Right forelimb (tissue), 1 donor: ENCODE measurements at places on chromosomes 2 and 18.

DNA sequence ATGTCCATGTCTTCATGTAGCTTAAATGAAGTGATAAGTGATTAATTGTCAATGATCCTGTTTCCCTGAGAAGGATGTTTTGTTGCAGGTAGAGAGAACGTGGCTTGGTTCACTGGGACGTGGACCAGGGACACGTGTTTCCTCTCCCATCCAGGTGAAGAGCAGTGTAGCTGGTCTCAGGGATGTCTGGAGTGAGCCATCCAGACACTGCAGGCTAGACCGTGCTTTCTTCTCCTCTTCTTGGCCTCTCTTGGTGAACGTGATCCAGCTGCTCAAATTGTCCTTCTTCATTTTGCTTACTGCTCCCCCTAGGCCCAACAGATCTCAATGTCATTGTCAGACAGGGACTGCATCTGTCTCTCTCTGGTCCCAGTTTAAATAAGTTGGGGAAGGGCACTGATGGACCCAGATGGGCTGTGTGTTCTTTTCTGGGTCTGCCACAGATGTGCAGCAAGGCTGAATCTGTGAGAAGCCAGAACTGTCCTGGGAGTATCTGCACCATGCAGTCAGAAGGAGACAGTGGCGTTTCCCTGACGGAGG is 263.8 kb downstream of the CYRIA start:
- DNase-seq: no peak

- DNase-seq: no peak
Measured at GRCh38 chr2:225296951-225297350, 102.6 kb upstream of the NYAP2 start.

- no peak for DNase-seq
Measured at GRCh38 chr2:42182654-42183308, 13.6 kb downstream of the EML4 start.

DNA sequence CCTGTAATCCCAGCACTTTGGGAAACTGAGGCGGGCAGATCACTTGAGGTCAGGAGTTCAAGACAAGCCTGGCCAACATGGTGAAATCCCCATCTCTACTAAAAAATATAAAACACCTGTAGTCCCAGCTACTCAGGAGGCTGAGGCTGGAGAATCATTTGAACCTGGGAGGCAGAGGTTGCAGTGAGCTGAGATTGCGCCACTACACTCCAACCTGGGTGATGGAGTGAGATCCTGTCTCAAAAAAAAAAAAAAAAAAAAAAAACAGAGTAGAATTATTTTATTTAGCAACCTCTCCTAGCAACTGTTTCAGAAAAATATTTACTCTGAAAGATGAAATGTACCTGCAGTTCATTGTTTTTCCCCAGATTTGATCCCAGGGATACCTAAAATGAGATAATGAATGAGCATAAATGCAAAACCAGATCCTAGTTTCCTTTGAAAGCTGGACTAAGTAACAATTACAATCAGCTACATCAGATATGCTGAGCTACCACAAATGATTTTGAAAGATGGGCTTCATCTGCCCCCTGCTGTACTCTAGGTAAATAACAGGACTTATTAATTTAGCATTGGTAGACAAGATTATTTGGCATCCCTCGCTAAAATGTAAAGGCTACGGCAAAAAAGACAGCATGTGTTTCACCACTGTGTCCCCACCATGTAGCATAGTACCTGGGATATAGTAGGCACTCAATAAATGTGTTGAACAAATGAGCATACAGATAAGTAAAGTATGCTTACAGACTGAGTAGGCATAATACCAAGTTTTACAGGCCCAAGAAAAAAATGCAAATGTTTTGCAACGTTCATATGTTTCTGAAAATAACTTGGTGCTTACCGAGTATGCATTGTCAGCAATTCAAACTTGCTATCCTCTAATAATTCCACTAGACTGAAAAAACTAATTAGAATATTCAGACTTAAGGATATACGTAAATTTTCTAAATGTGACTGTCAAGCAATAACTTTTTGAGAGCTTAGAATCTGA is 102.5 kb downstream of the ATL2 start:
- no peak for DNase-seq

GRCh38 chr2:241159116-241159515 is 8.8 kb downstream of the PPP1R7 start:
- DNase-seq: no peak

GRCh38 chr2:234980451-234981187 is 28.8 kb downstream of the SH3BP4 start:
- DNase-seq: no peak

DNA sequence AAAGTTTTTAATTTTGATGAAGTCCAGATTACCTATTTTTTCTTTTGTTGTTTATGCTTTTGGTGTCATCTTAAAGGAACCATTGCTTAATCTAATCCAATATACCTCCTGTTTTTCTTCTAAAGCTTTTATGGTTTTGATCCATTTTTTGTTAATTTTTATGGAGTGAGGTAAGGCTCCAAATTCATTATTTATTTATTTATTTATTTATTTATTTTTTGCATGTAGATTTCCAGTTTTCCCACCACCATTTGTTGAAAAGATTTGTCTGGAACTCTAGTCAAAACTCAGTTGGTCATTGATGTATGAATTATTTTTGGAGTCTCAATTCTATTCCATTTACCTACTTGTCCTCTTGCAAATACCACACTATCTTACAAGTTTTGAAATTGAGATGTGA is 99.4 kb upstream of the RBMS1 start:
- no peak for DNase-seq

GRCh38 chr2:190304404-190304803 is 15.2 kb downstream of the HIBCH start:
- no peak for DNase-seq

- no peak for DNase-seq
Measured at GRCh38 chr18:8461544-8461943, 147.7 kb upstream of the RAB12 start.

DNA sequence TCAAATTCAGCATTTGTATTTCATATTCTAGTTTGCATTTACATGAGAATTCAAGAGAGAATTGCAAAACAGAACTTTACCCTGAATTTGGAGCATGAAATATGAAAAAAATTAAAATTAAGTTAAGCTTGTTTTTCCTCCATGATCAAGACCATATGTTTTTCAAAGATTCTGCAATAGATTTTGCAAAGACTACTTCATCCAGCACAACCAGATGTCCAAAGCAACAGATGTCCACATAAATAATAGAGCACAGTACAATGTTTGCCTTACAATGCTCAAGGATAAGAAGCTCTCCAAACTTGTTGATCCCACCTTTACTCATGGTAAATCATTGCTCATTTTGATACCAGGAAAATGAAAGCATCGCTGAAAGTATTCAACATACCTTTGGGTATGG is 25.6 kb downstream of the FAP start:
- no peak for DNase-seq

GRCh38 chr2:173550143-173550542 is 195.5 kb downstream of the CDCA7 start:
- no peak for DNase-seq

GRCh38 chr2:99380376-99381010 is 43.3 kb downstream of the EIF5B start:
- no peak for DNase-seq

DNA sequence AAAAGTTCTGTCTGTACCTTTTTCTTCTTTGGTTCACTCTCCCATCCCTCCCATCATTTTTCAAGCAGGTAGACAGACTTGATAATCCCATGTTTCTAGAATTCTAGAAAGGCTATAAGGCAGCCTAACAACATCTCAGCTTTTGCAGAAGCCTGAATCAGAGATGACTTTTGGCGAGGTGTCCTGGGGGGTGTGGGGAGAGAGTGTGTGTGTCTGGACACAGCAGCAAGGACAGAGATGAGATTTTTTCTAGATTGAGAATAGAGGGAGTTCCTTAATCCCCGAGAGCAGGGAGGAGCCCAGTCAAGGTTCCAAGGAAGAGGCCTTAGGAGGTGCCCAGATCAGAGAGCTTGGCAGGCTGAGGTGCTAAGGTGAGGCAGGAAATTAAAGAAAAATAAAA is 22.0 kb upstream of the LAPTM4A start:
- no peak for DNase-seq

GRCh38 chr18:35422237-35422636 is 45.1 kb upstream of the ZNF396 start:
- DNase-seq: no peak

GRCh38 chr2:1544478-1545069 is 131.3 kb downstream of the TPO start:
- no peak for DNase-seq

GRCh38 chr2:158969162-158969714 is 798 bp downstream of the TANC1 start:
- DNase-seq: no peak

GRCh38 chr2:10520154-10520553 is 72.0 kb upstream of the ODC1 start:
- DNase-seq: no peak

DNA sequence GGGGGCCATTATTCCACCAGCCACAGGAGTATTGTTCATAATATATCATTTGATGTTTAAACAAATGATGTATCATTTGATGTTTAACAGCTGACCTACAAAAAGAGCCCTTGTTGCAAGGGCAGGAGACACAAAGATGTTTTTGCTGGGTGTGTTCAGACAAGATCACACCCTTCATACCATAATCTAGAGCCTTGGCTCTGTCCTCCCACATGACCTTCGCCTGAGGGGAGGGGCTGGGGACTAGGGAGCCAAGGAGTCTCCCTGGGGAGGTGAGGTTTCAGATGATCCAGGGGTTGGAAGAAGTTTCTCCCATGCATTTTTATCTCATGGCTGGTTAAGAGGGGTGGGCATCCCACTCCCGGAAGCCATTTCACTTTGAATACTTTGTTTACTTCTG is 33.5 kb downstream of the CDC42EP3 start:
- no peak for DNase-seq

- no peak for DNase-seq
Measured at GRCh38 chr18:37381554-37381953, 184.0 kb downstream of the CELF4 start.

DNA sequence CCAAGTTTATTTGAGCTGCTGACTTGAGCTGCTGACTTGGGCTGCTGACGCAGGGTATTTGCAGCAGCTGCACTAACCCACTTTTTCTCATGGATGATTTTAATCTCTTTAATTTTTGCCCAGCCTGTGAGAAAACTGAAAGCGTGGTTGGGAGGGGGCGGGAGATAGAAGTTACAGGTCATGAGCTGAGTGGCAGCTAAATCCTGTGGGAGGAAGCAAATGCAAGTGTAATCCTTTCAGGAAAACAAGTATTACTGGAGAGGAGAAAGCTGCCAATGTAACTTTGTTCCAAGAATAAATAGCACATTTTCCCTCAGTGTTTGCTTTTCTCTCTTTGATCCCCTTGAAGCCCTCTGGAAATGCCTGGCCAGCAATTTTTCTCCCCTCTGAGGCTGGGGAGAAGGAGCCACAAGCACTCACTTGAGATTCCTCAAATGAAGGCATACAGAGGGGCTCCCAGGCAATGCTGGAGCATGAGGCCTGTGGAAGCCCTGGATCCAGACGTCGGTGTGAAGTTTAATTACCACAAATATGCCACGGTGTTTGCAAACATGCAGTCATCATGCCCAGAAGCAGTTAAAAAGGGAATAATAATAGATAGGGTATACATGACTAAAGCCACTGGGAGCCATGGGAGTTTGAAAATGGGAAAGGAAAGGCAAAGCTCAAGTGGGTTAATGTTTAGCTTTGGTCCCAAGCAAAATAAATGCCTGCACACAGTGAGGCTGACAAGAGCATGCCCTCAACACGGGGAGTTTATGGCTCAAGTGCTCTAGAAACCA is 10.4 kb upstream of the EVA1A start:
- no peak for DNase-seq
